ENCODE measurements at places on chromosomes 3 and 15.

- DNase-seq, result no peak
Measured at GRCh38 chr15:27707257-27707656, 391.9 kb downstream of the OCA2 start.

DNA sequence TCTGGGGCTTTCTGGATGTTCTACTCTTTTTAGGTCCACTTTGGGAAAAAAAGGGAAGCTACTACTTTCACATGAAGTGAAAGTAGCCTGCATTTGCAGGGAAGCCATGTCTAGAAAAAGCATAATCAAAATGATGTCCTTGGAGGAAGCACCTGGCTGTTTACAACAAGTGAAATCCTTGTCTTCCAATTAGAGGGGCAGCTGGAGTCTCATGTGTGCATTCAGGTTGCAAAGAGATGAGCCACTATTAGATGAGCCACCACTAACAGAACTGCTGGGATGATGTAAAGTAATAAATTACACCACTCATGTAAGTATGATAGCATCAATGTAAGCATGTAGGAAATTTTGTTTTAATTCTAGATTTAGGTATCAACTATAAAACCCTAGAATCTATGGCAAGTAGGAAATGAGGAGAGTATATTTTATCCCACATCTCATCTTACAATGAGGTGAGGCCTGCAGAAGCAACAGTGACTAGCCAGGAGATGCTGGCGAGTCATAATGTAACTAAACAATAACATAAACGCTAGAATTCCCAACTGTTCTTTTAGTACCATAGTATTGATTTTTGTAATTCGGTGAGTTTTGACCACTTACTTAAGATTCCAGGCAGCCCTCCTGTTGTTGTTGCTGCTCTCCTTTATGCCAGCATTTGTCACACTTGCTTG, 75.9 kb downstream of the TMEM108 start:
- DNase-seq, result no peak

- DNase-seq, result no peak
Measured at GRCh38 chr3:111809186-111809585, 49.9 kb upstream of the PHLDB2 start.

- DNase-seq, result no peak
Measured at GRCh38 chr3:134078169-134078831, 48.6 kb upstream of the SLCO2A1 start.

- DNase-seq, result no peak
Measured at GRCh38 chr15:40940296-40940801, 11.2 kb downstream of the DLL4 start.

GRCh38 chr15:94586099-94586498, 354.7 kb downstream of the MCTP2 start:
- DNase-seq, result no peak

DNA sequence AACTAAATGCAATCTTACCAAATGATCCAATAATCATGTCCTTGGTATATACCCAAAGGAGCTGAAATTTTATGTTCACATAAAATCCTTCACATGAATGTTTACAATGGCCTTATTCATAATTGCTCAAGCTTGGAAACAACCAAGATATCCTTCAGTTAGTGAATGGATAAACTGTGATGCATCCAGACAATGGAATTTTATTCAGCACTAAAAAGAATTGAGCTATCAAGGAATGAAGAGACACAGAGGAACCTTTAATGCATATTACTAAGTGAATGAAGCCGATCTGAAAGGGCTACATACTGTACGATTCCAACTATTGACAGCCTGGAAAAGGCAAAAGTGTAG, 168.4 kb downstream of the PDE8A start:
- no peak for DNase-seq

DNA sequence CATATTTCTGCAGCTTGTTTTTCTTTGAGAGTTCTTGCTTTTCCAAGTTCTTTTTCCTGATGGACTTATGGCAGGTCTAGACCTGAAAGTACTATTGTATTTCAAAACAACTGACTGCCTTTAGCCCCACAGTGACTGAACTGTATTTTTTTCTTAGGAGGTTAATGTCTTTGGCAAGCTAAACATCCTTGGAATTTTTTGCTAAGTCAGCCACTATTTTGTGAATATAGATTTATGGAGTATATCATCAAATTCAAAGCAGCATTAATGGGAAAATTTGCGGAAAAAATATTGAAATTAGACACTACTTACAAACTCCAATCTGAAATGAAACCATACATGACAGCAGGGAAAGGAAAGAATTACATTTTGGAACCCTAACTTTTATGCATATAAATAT, 8.6 kb downstream of the PIK3CA start:
- no peak for DNase-seq

DNA sequence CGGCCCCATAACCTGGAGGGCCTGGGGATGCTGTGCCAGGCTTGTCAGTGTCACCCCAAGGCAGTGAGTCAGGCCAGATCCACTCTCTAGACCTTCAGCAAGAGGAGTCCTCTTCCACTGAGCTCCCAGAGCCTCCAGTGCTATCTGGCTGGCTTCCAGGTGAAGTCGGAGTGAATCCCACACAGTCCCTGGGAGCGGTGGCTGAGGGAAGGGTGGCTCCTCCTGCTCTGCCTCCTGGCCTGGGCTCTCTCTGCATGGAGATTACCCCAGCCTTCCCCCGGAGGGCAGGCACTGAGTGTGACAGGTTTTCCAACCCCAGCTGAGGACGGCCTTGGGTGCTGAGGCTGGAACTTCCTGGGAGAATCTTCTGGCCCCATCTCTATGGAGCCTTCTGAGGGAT, 82.7 kb downstream of the EPHB1 start:
- no peak for DNase-seq

GRCh38 chr3:56351537-56351936, 116.7 kb downstream of the ERC2 start:
- no peak for DNase-seq

DNA sequence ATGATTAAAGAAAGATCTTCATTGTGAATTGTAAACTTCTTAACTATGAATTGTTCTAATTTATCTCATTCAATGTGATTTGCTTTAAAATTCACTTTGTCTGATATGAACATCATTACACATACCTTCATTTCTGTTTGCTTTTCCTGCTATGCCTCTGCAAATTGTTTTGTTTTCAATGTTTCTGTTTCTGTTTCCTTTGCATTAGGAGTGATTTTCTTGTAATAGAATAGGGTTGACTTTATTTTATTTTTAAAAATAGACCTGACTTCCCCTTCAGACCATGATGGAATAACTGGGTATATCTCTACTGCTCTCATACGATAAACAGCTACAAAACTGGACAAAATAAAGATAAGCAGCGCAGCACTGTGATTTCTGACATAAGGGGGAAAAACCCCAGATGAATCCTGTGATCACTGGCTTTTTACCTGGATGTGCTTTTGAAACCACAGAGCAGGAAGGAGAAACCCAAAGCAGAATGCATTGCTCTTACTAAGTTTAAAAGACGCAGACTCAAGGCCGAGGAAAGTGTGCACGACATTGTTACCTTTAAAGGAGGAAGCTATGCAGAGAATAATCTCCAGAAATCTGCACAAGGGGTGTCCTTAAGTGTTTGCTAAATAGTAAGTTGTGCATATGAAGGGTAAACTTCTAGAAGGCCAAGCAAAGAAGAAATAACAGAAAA, 420.2 kb downstream of the TBC1D5 start:
- no peak for DNase-seq

- DNase-seq, result no peak
Measured at GRCh38 chr3:71652781-71653413, 69.4 kb upstream of the FOXP1 start.

DNA sequence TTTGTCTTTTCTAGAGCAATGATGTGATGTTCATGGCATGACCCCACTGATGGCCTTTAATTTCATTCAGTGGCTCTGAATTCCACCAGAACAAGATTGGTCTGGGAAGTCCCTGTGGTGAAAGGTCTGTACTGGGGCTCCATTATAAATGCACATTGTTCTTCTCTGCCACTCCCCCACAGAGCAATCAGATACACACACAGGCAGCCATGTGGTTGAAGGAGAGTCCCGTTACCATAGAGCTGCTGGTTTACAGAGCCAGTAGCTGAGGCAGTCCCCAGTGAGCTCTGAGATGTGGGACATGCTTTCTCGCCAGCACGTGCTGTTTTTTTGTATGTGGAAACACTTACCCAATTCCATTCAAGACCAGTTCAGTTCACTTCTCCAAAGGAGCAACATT, 172.7 kb upstream of the TRIM42 start:
- DNase-seq, result no peak

- DNase-seq, result peak; percentile 90
Measured at GRCh38 chr3:32684800-32685542, at the start of gene CNOT10. CNOT10 (plus strand) TSS chr3:32685188; CDS start chr3:32685461, 273 bp downstream.

DNA sequence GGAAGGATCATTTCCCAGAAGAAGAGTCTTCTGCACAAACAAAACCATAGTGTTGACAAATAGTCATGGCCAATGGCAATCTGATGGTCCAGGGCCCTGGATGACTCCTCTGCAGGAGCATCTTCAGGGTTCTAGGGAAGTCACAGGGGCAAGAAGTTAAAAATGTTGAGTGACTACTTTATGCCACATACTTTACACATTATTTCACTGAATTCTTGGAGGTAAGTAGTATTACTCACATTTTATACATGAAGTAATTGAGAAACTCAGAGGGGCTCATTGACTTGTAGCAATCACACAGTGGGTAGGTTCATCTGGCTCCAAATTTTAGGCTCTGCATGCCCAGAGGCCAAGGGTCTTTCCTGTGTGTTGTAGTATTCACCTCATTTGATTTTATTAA, 430.2 kb upstream of the MCTP2 start:
- no peak for DNase-seq

- no peak for DNase-seq
Measured at GRCh38 chr3:52091586-52092270, 35.4 kb upstream of the DUSP7 start.

DNA sequence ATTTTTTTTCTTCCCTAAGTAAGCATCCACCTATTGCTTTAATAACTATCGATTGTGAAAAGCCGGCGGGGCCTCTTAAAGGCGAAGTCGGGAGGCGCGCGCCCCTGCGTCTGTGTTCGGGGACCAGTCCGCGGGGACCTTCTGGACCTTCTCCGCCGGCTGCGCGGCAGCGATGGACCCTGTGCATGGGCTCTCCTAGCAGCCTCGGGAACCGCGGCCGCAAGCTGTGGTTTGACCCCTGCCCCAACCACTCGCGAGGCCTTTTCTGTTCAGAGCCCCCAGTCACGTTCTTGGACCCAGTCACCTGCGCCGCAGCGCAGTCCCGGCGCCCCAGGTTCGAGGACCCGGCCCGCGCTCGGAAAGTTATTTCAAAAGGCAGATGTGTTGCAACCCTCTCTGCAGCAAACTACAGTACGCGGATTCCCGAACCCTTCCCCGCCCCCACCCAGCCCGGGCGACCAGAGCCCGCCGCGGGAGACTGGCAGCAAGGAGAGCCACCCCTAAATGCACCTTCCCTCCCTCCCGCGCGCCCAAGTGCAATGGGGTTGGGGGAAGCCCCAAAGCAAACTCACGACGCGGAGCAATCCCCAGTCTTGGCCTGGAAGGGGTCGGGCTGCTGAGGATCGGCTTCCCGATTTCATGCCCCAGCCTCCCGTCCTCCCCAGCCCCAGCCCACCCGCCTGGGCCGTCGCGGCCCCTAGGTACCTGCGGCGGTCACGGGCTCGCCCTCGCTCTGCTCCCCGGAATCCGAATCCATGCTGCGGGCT, 684 bp downstream of the TNFAIP8L3 start:
- no peak for DNase-seq

GRCh38 chr3:84961521-84962255, 2.9 kb downstream of the CADM2 start:
- no peak for DNase-seq

- no peak for DNase-seq
Measured at GRCh38 chr3:120033596-120033995, 60.7 kb downstream of the GSK3B start.

DNA sequence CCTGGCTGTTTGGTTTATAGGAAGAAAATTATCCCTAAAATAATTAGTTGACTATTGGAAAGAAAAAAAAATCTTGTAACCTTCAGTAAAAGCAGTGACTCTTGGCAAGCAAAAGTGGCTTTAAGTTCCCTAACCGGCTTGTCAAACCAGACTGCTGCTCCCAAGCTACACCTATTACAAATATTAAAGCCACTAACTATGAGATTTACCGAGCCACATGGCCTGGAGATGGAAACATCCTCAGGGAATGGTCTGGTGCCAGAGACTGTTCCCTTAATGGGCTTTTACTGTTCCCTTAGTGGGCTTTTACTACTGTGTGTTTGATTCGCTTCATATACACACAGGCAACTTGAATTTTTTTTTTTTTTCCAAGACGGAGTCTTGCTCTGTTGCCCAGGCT, 35.9 kb upstream of the ZNF774 start:
- DNase-seq, result no peak

GRCh38 chr3:56822501-56822900, 20.8 kb upstream of the ARHGEF3 start:
- DNase-seq, result no peak

GRCh38 chr3:42658091-42658770, 4.7 kb downstream of the ZBTB47 start:
- DNase-seq, result no peak

GRCh38 chr15:49044002-49044401, 2.2 kb downstream of the SECISBP2L start:
- no peak for DNase-seq

- no peak for DNase-seq
Measured at GRCh38 chr3:197367081-197367780, 68.8 kb upstream of the DLG1 start.

GRCh38 chr3:16322189-16322588, 57.2 kb downstream of the OXNAD1 start:
- no peak for DNase-seq

- no peak for DNase-seq
Measured at GRCh38 chr3:181564222-181564621, 147.5 kb upstream of the SOX2 start.

- DNase-seq, result no peak
Measured at GRCh38 chr3:172692751-172693338, 18.0 kb downstream of the NCEH1 start.
